Karpas-422 (cell line): ENCODE measurements at places on chromosomes 4 and X. TPM values are rescaled to one million over a fixed set of nuclear protein-coding genes. Genes with fewer than 3 reads are reported as not detected.

Gene TMEM150C
- total RNA-seq: not detected in 2 replicates

Gene TMSB15A
- not detected in 2 replicates for total RNA-seq

Gene NAT8L
- total RNA-seq: not detected in 2 replicates

Gene BANK1
- 37.5 and 52.6 TPM in 2 replicates for total RNA-seq

Gene DCAF16
- total RNA-seq: 54.0 and 69.4 TPM in 2 replicates

Gene IGFBP7
- total RNA-seq: not detected in 2 replicates

Gene ALB
- not detected in 2 replicates for total RNA-seq

Gene ZFP42
- not detected in 2 replicates for total RNA-seq

Gene ALAS2
- total RNA-seq: not detected in 2 replicates

- DNase-seq: no peak
Measured at GRCh38 chr4:14952352-14952751, 49.9 kb upstream of the CPEB2 start.

GRCh38 chr4:40848940-40849339, 99.2 kb downstream of the NSUN7 start:
- DNase-seq: no peak

DNA sequence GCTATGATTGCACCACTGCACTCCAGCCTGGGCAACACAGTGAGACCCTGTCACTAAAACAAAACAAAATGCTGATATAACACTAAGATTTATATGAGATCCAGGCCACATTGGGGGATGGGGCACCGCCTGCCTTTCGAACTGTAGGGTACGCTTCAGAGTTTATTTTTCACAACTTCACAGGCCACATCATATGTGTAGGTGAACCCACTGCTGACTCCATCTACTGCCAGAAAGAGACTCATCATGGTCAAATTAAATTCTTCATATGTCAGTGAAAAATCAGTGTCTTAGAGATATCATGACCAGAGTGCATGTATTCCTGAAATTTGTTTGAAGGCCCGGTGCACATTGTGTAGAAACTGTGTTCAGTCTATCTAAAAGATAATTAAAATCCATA, 121.8 kb downstream of the GPR143 start:
- no peak for DNase-seq

GRCh38 chrX:40016749-40017148, 81.0 kb downstream of the BCOR start:
- no peak for DNase-seq

DNA sequence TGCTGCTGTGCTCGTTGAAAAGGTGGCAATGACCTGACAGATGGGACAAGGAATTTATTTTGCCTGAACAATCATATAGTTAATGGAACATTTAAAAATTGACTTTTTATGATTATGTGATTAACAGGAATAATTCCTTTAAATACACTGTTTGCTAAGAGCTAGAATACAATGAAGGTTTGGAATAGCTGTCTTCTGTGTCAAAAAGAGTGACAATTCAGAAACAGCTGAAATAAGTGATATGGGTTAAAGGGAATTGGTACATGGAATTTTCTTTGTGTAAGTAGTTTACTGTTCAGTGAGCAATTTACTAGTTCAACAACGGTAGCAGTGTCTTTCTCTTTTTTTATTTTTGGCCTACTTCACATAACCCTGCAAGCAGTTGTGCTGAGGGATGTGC, 1083.5 kb upstream of the GRID2 start:
- no peak for DNase-seq

- no peak for DNase-seq
Measured at GRCh38 chrX:69541956-69542355, 37.8 kb downstream of the NALF2 start.

DNA sequence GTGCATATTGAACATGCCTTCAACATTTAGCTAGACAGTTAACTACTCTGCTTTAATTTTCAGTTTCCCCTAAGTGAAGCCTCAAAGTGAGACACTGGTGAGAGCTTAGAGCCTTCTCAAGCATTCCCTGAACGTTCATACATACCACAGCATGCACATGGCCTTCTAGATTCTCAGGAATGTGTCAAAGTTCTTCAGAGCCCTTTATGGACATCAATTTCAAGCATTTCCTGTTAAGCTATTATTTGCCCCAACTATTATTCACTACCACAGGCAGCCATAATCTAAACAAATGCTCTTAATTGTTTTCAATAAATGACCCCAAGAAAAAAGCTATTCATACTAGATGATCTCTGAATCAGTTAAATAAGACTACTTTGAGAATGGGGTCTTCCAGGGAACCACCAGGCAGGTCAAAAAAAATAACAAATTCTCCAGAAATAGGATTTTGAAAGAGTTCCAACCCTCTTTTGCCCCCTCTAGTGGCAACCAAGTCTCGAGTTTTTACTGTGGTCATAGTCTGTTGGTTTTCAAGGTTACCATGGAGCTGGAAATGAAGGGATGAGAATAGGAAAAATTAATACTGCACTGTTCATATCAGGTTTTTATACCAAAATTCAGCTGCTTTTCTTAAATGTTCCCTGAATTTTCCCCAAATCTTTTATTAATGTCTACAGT, 235.4 kb downstream of the RAB28 start:
- no peak for DNase-seq

DNA sequence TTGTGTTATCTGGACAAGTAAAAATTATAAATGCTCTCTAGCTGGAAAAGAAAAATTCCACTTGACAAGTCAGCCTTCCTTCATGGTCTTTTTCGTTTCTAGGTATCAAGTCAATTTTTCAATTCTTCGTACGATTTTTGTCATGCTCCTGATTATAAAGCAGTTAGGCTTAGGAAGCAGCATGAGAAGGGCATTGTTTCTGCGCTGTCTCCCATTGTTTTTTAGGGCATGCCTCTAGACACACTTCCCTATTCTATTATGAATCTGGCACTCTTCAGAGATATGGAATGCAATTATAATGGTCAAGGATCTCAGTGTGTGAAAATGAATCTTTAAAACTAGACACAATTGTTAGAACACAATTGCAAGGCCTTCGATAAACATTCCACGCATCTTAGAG, 164.1 kb upstream of the FAT1 start:
- no peak for DNase-seq

DNA sequence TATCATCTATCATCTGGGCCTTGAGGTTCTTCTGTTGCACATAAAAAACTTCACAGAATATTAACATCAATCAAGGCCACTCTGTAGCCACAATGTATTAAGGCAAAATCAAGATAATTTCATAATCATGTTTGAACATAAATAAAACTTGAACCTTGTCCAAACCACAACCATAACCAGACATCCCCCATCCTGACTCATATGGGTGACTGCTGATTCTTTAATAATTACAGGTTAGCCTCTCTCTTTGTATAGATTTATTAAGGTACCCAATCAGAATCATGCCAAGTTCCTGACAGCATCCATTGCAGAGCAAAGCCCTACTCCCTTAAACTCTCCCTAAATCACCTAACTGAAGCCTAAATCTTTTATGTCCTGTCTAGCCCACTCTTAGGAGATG, 16.7 kb upstream of the AREG start:
- no peak for DNase-seq

DNA sequence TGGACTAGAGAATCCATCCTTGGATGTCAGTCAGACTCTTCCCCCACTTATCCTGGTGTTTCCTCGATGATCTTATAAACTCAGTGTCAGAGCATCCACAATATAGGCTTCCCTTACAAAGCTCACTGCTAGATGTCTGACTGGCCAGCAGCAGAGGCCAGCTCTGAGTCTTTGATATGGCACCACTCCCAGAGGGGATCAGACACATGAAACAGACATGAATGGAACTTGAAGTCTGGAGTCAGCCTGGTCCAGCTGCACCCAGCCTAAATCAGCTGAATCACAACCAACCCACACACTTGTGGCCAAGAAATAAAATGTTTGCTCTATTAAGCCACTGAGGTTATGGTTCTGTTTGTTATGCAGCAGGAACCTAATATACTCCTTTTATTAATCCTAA, 129.6 kb upstream of the MED14 start:
- DNase-seq: no peak

- no peak for DNase-seq
Measured at GRCh38 chrX:124902953-124903352, 416.7 kb upstream of the TEX13C start.

GRCh38 chrX:136115904-136116297, 31.4 kb upstream of the FHL1 start:
- DNase-seq: no peak

DNA sequence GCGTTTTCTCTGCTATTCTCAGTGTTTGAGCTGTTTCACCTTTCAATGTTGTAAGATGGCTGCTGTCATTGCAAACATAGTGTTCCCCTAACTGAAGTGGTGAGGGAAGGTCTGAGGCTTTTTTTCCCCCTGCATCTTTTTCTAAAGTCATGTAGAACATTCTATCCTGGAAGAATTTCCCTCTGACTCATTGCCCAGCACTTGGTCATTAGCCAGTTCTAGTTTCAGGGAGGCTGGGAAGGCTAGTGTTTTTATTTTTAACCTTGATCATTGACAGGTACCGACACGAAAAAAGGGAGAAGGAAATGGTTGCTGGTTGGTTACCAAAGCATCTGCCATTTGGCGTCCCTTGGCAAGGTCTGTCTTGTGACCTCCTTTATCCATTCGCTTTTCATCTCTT, 6.6 kb downstream of the LANCL3 start:
- no peak for DNase-seq

GRCh38 chr4:105357258-105357980, 116.4 kb downstream of the PPA2 start:
- no peak for DNase-seq

GRCh38 chr4:140837736-140838135, 81.6 kb upstream of the TBC1D9 start:
- no peak for DNase-seq
